Central memory CD4-positive, alpha-beta T cell (primary cell): ENCODE measurements at places on chromosomes 3 and 15.

- DNase-seq: no peak
These were observed 636 bp upstream of the LRRC58 start for GRCh38 chr3:120349855-120350125.

DNA sequence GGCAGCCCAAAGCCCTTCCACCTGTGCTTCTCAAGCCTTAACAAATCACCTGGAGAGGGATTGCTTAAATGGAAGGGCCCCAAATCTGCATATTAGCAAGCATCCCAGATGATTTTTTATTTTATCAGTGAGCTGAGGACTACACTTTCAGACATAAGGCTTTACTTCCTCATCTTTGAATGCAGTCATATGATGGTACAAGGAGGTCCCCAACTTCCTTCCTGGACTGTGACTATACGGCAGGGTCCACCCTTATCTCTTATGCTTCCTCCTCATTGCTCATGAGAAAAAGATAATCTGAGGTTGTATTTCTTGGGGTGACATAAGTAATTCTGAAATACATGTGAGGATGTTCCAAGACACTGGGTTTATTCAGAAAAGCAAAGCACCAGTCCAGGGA is 13.7 kb upstream of the HEG1 start:
- DNase-seq: no peak

GRCh38 chr3:165210132-165210531 is 13.9 kb upstream of the SLITRK3 start:
- no peak for DNase-seq

GRCh38 chr3:160154596-160154995 is 70.6 kb upstream of the C3orf80 start:
- DNase-seq: no peak

GRCh38 chr3:63864008-63864964 is 619 bp downstream of the ATXN7 start:
- peak; percentile 33 for DNase-seq
